Smooth muscle cell of trachea (primary cell): ENCODE measurements at places on chromosomes 11 and 22. TPM values are rescaled to one million over a fixed set of nuclear protein-coding genes. Genes with fewer than 3 reads are reported as not detected.

SEPTIN3 gene
- total RNA-seq = under 0.01 and 0.33 TPM in 2 replicates

MS4A7 gene
- not detected in 2 replicates for total RNA-seq

KCNJ4 gene
- total RNA-seq = not detected in 2 replicates

SERHL2 gene
- 8.8 and 10.3 TPM in 2 replicates for total RNA-seq

STK33 gene
- total RNA-seq = 0.17 and 3.8 TPM in 2 replicates

MYO7A gene
- 0.15 and 0.17 TPM in 2 replicates for total RNA-seq

ADORA2A gene
- total RNA-seq = 1.2 TPM in 2 replicates

CD3D gene
- total RNA-seq = not detected in 2 replicates

FAM83F gene
- under 0.01 TPM in 1 of 2 replicates, not detected in the other for total RNA-seq

OSBP2 gene
- total RNA-seq = 1.3 and 1.7 TPM in 2 replicates

OR51B4 gene
- total RNA-seq = not detected in 2 replicates

ASPHD2 gene
- total RNA-seq = 0.87 and 2.2 TPM in 2 replicates

TUBGCP6 gene
- total RNA-seq = 41.7 and 43.3 TPM in 2 replicates

BCO2 gene
- total RNA-seq = 1.5 and 4.4 TPM in 2 replicates

AQP11 gene
- 2.0 and 18.7 TPM in 2 replicates for total RNA-seq

ACAT1 gene
- 95.1 and 136 TPM in 2 replicates for total RNA-seq

CLTCL1 gene
- total RNA-seq = 9.1 and 9.6 TPM in 2 replicates

FAM111B gene
- 0.17 and 8.7 TPM in 2 replicates for total RNA-seq

CCDC88B gene
- total RNA-seq = 1.0 and 1.2 TPM in 2 replicates

EIF3D gene
- total RNA-seq = 431 and 486 TPM in 2 replicates

TMPRSS13 gene
- not detected in 2 replicates for total RNA-seq

PDHX gene
- 35.6 and 46.1 TPM in 2 replicates for total RNA-seq

ALDH3B2 gene
- total RNA-seq = 0.15 TPM in 1 of 2 replicates, not detected in the other
